ENCODE measurements at places on chromosomes 7 and 10. TPM values are rescaled to one million over a fixed set of nuclear protein-coding genes. Genes with fewer than 3 reads are reported as not detected.

Gene FGF8
- total RNA-seq, result not detected

GRCh38 chr7:101235050-101235449, 2.6 kb downstream of the CLDN15 start:
- H3K36me3 ChIP-seq, result peaks cover 17% of the 10 kb centered on the region
- no peak overlapping the region for H3K4me3 ChIP-seq
- H3K27ac ChIP-seq, result no peak overlapping the region
- peaks cover 5% of the 10 kb centered on the region for H3K4me1 ChIP-seq
- no peaks in the 10 kb centered on the region for H3K27me3 ChIP-seq

Gene RPEL1
- not detected for total RNA-seq

Gene SLC29A4
- total RNA-seq, result 0.96 TPM

GRCh38 chr7:1555813-1556543, at the start of gene TMEM184A:
TSS of gene TMEM184A (minus strand) at chr7:1556205. CDS start at chr7:1555484, 721 bp downstream.
- peaks cover 22% of the 10 kb centered on the region for H3K4me1 ChIP-seq
- H3K27ac ChIP-seq, result peak within 1 kb of the TSS; percentile 94
- H3K4me3 ChIP-seq, result peak within 1 kb of the TSS; percentile 72

- no peak overlapping the region for H3K27ac ChIP-seq
- no peak overlapping the region for H3K4me3 ChIP-seq
- peaks cover 7% of the 10 kb centered on the region for H3K4me1 ChIP-seq
- H3K36me3 ChIP-seq, result no peaks in the 10 kb centered on the region
Observed at GRCh38 chr10:77011874-77012811, 625.5 kb downstream of the KCNMA1 start.

DNA sequence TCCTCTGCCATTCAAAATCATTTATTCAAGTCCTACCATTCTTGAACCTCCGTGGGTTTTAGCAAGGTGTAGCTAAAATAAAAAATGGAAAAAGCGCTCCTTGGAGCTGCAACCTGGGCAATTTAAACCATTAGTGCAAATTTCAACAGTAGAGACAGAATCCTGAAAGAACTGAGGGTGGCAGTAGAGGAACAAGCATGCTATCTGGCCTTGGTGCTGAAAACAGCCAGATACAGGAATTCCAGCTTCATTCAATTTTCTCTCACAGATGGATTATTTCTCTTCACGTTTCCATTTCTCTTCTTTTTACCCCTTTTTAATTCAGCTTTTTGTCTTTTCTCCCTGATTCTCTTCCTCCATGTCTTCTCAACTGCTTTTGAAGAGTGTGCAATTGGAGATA, 77.7 kb downstream of the OTUD1 start:
- peaks cover 15% of the 10 kb centered on the region for H3K27me3 ChIP-seq
- peaks cover 28% of the 10 kb centered on the region for H3K4me1 ChIP-seq
- no peak overlapping the region for H3K27ac ChIP-seq
- no peak overlapping the region for H3K4me3 ChIP-seq
- peak; percentile 43 for DNase-seq
- H3K36me3 ChIP-seq, result no peaks in the 10 kb centered on the region

DNA sequence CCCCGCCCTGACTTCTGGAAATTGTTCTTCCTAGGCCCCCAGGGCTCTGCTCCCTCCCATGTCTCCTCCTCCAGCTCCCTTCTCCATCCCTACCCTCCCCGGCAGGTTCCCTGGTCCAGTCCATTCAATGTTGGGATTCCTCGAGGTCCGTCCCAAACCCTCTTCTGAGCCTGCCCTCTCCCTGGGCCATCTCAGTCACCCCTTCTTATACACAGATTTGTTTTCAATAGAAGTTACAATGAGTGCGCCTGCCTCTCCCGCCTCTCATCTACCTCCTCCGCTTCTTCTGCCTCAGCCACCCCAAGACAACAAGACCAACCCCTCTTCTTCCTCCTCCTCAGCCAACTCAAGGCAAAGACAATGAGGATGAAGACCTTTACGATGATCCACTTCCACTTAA, 67.9 kb downstream of the OAT start:
- H3K36me3 ChIP-seq, result no peaks in the 10 kb centered on the region
- peaks cover 4% of the 10 kb centered on the region for H3K4me1 ChIP-seq
- H3K27me3 ChIP-seq, result no peaks in the 10 kb centered on the region
- no peak overlapping the region for H3K27ac ChIP-seq
